ENCODE measurements at places on chromosomes 6 and 20. TPM values are rescaled to one million over a fixed set of nuclear protein-coding genes. Genes with fewer than 3 reads are reported as not detected.

Gene ACSS1
- polyA plus RNA-seq, result 27.1 TPM

Gene CALHM4
- 0.85 TPM for polyA plus RNA-seq

Gene OXT
- polyA plus RNA-seq, result 0.47 TPM

Gene TMEM170B
- 9.8 TPM for polyA plus RNA-seq

Gene TTLL9
- 3.0 TPM for polyA plus RNA-seq

Gene HUS1B
- 0.10 TPM for polyA plus RNA-seq

Gene RAB44
- polyA plus RNA-seq, result 0.06 TPM

Gene C4A
- 15.7 TPM for polyA plus RNA-seq

Gene BPI
- polyA plus RNA-seq, result 1.4 TPM

Gene NHSL1
- polyA plus RNA-seq, result 17.3 TPM

Gene EGFL8
- 24.0 TPM for polyA plus RNA-seq

Gene PPP1R3G
- polyA plus RNA-seq, result 2.6 TPM

DNA sequence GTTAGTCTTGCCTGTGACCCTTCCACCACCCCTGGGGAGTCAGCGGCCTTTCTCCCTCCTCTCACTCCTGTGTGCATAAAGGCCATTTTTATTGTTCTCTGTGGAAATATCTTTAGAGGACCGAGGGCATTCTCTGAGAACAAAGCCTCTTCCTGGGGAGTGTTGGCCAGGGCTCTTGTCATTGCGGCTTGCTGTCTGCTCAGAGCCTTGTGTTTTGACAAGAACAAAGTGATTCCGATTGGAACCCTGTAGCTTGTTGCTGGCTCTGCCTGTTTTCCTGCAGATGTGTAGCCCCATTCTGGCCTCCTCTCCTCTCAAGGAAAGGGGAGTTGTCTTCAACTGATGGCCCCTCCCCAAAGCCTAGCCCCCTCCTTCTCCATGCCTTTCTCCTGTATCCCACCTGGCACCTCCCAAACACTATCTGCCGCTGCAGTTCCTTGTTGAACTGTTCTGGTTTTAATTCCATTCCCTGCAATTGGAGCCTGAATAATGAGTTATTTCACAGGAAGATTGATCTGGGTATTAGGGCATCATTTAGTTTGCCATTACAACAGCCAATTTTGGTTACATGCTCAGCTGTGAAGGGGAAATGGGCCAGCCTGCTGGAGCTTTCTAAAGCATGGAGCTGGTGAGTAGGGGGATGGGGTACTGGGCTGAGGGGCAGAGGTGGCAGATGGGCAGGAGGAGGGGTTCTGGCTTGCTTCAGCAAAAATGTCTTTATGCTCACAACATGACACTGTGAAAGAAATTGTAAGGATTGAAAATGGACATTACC is 252.5 kb downstream of the LRFN2 start:
- DNase-seq, result no peak

DNA sequence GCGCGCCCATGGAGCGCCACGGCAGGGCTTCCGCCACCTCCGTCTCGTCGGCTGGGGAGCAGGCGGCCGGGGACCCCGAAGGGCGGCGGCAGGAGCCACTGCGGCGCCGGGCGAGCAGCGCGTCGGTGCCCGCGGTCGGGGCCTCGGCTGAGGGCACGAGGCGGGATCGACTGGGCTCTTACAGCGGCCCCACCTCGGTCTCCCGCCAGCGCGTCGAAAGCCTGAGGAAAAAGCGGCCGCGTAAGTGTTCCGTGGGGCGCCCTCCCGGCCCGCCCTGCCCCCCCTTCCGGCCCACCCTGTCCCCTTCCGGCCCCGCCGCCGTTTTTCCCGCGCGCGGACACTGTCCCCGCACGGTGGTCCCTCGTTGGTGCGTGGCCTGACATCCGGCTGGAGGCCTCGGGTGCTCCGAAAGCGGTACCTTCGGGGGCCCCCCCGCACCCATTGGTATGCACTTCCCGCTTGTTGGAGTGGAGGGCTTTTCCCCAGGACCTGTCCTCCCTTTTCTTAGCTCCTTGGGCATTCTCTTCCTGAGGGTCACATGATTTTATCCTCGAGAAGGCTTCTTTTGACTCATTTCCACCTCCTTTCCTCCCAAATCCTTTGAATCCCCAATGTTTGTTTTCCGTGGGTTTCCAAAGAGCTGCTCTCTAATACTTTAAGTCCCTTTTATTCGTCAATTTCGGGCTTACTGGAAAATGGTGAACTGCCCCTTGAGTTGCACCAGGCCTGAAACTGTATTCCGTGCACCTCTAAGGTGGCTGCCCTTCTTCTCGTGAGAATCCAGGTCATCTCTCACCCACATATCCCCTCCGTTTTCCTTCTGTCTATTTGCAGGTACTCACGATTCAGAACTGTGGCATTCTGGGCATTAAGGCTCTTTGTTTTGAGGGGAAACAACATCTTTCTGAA is 556 bp downstream of the PANK2 start:
- no peak for DNase-seq

GRCh38 chr6:107699254-107699653 is 124.9 kb downstream of the SCML4 start:
- no peak for DNase-seq

GRCh38 chr6:33144373-33144772 is 47.9 kb downstream of the COL11A2 start:
- no peak for DNase-seq

DNA sequence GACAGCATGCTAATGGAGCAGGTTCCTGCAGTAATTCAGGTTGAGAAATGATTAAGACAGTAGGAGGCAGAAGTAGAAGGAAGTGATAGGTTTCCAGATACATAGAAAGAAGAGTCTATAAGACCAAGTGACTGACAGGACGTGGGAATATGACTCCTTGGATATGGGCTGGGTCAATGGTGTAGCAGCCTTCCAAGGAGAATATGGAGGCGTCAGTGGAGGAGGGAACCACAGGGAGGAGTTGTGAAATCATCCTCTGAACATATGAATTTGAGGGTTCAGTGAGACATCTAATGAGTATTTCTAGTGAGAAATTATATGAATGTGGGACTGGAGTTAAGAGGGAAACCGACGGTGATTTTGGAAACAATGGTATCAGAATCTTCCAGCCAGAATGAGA is 43.3 kb downstream of the NUDT3 start:
- DNase-seq, result no peak

- no peak for DNase-seq
These were observed 85.7 kb downstream of the AHI1 start for GRCh38 chr6:135411849-135412248.

- no peak for DNase-seq
These were observed 70.2 kb upstream of the TBC1D7 start for GRCh38 chr6:13398421-13398994.

GRCh38 chr6:72769459-72770125 is 147.7 kb downstream of the KCNQ5 start:
- no peak for DNase-seq

GRCh38 chr6:36027501-36028087 is at the start of gene MAPK14:
MAPK14 (plus strand) TSS chr6:36027808; CDS start chr6:36028158, 350 bp downstream.
- DNase-seq, result peak; percentile 100

- no peak for DNase-seq
These were observed 28.1 kb upstream of the AKAP7 start for GRCh38 chr6:131107151-131107550.

GRCh38 chr6:137917551-137918325 is 50.7 kb downstream of the TNFAIP3 start:
- no peak for DNase-seq

DNA sequence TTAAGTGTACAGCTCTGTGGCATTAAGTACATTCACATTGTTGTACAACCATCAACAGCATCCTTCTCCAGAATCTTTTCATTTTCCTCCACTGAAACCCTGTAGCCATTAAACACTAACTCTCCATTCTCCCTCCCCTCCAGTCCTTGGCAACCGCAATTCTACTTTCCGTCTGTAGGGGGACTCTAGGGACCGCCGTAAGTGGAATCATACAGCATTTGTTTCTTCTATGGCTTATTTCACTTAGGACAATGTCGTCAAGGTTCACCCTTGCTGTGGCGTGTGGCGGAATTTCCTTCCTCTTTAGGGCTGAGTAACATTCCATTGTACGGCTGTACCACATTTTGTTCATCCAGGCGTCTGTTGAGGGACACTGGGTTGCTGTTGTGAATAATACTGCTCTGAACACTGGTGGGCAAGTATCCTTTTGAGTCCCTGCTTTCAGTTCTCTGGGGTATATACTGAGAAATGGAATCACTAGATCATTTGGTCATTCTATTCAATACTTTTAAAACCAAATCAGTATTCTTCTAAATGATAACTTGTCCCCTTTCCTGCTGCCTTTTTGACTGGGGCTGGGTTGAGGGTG is 50.7 kb downstream of the PPP1R3G start:
- DNase-seq, result no peak

DNA sequence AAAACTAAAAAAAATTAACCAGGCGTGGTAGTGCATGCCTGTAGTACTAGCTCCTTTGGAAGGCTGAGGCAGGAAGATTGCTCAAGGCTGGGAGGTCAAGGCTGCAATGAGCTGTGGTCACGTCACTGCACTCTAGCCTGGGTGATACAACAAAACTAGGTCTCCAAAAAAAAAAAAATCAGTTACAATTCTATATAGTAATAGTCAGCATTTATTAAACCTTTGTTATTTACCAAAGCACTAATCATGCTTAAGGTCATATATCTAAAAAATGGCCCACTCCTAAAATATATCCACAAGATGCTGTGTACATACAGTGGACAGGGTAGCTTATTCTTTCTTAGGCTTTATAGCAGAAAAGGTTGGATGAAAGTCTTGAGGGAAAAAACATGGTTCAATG is 152.4 kb downstream of the TFAP2A start:
- no peak for DNase-seq

GRCh38 chr20:45373353-45374100 is 4.6 kb downstream of the TP53TG5 start:
- peak; percentile 77 for DNase-seq

DNA sequence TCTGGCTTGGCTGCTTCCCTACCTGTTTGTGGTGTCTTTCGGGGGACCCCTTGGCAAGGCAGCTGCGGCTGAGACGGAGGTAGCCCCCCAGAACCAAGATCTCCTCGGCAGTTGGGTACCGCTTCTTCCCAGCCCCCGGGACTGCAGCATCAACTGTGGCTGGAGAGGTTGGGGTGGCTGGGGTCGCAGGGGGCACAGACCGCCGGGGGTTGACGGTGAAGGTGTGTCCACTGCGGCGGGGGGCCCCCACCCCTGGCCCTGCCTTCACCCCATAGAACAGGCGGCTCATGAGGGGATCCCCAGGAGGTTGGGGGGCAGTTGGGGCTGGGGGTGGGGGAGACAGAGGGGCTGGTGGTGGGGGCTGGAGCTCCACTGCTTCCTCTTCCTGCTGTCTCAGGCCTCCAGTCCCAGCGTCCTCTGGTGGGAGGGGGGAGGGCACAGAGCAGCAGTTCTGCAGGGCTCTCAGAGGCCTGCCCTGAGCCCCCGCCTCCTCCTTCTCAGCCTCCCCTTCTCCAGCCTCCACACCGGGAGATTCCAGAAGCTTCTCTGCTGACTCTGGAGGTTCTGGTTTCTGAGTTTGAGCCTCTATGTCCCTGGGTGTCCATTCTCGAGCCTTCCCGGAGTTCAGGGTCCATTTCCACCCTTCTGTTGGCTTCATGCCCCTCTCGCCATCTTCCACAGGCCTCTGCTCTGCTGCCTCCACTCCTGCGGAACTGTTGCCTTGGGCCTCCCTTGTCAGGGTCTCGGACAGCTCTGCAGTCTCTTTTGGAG is 1.9 kb downstream of the PPP1R18 start:
- DNase-seq, result no peak

DNA sequence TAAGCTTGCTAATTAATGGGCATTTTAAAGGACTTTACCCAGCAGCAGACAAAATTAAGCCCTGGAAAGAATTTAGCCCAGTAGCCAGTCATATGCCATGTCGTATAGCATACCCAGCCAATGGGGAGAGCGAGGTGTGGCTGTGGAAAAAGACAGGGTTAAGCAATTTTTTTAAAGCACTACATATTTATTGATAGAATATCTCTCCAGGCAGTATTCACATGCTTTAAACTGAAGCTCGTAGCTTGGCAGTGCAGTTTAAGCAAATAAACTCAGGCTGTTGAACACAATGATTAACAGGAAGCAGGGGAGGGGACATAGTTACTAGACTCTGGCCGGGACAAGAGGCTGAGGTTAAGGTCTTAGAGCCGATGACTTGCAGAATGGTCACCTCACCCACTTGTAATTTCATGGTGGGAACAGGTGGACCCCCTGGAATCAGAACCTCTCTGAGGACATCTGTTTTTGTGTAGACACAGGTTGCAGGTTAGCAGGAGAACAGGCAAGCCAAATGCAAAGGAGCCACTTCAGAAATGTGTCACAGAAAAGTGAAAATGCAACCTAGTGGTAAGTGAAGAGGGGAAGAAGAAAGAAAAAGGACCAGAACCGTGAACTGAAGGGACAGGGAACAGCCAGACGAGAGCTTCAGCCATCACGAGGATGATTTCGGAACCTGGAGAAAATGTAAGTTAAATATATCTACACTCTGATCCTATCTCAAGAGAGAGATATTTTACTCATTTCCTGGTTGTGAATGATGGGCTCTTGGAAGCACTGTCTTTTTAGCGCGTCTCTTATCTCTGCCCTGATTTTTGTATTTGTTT is 7.2 kb downstream of the GCNT2 start:
- no peak for DNase-seq

DNA sequence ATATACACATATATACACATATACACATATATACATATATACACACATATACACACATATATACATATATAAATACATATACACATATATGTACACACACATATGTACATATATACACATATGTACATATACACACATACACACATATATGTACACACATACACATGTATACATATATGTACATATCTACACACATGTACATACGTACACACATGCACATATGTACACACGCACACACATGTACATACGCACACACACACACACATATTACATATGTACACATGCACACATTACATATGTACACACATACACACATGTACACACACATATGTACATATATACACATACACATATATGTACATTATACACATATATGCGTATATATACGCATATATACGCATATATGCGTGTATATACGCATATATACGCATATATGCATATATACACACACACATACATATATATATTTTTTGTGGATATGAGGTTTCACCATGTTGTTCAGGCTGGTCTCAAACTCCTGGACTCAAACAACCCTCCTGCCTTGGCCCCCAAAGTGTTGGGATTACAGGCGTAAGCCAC is 27.2 kb downstream of the SRC start:
- DNase-seq, result no peak

- DNase-seq, result peak; percentile 41
These were observed 102.0 kb downstream of the POPDC3 start for GRCh38 chr6:105077596-105078385.

DNA sequence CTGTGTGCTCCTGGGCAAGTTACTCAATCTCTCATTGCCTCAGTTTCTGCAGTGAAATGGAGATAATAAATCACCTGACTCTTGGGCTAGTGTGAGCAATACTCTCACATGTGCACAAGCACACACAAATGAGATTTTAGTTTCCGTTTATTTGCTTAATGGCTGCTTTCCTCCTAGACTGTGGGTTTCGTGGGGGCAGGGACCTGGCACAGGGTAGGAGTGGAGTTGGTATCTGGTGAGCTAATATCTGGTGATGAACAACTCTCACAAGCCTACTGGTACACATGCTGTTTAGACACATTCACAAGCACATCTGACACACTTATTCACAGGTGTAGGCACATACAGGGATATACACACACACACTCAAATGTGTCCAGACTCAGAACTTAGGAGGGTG is 73.8 kb downstream of the TOX2 start:
- no peak for DNase-seq

GRCh38 chr6:127900935-127901334 is at the start of gene THEMIS:
THEMIS (minus strand) TSS chr6:127901058; CDS start chr6:127900932, 126 bp downstream.
- DNase-seq, result no peak
